ENCODE measurements at places on chromosomes 13 and 19.

DNA sequence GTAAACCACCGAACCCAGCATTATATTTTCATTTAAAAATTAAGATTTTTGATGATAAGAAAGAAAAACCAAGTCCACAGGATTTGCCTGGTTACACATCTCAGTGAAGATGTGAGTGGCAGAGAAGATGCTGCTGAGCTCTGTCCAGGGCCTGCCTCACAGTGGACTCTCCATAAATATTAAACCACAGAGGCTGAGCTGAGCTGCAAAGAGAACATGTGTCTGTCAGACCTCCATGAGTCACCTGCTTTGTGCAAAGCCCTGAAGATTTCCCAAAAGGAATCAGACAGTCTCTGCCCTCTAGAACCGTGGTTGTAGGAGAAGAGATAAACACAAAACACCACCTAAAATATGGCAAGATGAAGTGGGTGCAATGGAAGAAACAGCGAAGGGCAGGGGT lies 127.2 kb upstream of the TSC22D1 start:
- DNase-seq, result no peak

- no peak for DNase-seq
These were observed 105.7 kb upstream of the OBI1 start for GRCh38 chr13:78764665-78765064.

DNA sequence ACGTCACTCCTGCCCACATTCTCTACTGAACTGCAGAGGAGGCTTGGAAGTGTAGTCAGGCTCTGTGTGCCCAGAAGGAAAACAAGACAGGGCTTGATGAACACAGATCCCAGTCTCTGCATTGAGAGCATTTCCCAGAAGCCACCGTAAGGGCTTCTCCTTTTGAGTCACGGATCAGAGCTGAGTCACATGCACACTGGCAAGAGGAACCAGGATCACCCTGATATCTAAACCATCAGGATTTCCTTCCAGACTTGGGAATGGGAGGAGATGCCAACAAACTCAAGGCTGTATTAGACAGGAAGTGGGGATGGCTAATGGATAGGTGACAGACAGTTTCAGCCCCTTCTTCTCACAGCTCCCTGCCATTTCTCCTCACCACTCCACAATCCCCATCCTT lies 17.7 kb upstream of the FBXO17 start:
- DNase-seq, result no peak

DNA sequence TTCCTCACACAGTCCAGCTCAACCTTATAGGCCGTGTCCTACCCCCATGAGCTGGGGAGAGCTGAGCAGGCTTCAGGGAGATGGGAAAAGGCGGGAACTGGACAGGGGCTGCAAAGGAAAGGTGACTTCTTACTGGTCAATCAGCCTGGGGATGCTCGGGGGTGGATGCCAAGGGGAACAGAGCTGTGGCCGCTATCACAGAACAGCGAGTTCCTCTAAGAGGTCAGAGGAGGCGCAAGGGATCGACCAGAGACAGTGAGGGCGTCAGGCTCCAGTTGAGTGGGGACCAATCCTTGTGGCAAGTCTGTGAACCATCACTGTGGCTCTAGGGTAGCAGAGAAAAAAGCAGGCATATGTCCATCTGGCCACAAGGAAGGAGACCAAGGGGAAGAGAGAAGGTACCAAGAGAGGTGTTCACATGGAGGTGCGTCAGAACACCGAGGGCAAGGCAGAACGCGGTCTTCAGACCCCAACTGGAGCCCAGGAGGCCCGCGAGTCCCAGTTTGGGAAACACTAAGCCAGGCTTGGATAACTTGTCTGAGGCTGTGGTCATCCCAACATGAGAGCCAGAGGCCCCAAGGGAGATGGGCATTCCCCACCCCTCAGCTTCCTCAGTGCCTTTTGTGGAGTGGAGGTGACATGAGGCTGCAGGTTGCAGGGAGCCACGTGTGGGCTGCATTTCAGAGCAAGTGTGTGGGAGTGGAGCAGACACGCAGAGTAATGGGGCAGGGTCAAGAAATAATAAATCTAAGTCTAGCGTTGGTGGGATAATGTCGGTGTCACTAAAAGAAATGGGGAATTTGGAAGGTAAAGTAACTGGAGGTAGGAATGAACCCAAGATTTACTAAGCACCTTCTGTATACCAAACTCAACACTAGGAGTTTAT lies 3.9 kb downstream of the F10 start:
- DNase-seq, result no peak

GRCh38 chr13:114108894-114109293 lies 23.5 kb downstream of the RASA3 start:
- no peak for DNase-seq

- no peak for DNase-seq
These were observed 423.1 kb downstream of the FGF14 start for GRCh38 chr13:101978552-101979315.

DNA sequence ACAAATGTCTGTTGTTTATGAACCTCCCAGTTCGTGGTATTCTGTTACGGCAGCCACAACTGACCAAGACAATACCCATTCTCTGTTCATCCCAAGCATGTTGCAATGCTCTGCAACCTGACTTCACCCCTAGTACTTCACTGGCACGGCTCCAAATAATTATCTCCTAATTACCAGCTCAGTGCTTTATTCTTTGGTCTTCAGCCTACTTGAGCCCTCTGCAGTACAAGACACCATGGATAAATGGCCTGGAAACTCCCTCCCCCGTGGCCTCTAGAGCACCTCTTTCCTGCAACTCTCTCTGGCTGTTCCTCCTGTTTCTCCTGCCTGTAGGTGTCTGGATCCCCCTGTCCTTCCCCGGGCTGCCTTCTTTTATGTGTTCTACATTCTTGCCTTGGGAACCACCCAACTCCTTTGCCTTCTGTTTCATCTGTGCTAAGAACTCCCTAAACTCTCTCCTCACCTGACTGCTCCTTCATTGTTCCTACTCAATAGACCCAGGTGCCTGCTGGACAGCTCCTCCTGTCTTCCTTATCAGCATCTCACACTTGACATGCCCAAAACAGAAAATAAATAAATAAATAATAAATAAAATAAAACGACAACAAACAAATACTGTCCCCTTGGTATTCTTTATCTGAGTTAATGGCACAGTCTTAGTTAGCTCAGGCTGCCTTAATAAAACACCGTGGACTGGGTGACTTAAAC lies 200.4 kb upstream of the IPO5 start:
- no peak for DNase-seq

GRCh38 chr13:97478247-97478646 lies 44.3 kb downstream of the RAP2A start:
- no peak for DNase-seq

- DNase-seq, result no peak
These were observed 6.0 kb upstream of the CCDC97 start for GRCh38 chr19:41303954-41304353.

DNA sequence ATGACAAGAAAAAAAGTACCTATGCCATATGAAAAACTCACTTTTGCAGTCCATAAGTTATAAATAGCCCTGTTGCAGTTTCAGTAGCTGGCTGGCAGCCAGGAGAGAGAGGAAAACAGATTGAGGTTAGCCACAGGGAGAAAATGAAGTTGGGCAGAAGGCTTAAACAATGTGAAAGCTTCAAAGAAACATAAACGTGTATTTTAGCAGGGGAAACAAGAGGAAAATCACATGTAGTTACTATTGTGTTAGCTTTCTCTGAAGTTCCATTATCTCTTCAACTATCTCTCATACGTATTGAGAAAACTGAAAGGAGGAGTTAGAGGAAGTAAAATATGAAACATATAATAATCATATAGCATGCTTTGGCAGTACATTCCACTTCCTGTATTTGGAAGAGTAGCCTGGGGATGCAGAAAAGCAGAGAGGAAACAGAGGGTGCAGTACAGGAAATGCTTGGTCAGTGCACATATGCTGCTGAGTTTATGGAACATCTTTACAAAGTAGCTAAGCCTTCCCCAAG lies 1551.1 kb downstream of the EFNB2 start:
- peak; percentile 11 for DNase-seq

GRCh38 chr13:95192998-95193397 lies 108.3 kb downstream of the ABCC4 start:
- no peak for DNase-seq

- no peak for DNase-seq
These were observed 11.5 kb upstream of the ZNF814 start for GRCh38 chr19:57900311-57900710.

- no peak for DNase-seq
These were observed 124.2 kb upstream of the SERP2 start for GRCh38 chr13:44249431-44249836.

DNA sequence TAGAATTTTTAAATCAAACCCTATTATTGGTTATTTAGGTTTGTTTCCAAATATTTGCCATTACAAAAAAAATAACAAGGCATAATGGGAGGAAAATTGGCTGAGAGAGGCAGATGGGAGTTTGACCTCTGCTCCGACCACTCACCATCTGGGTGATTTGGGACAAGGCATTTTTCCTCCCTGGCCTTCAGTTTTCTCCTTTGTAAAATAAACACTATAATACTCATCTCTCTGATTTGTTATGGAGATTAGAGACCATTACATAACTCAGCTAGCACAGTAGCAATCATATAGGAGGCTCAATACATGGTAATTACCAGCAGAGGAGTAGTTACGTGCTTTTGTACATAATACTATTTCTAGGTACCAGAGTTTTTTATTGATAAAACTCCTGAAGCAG lies 70.2 kb upstream of the STK24 start:
- DNase-seq, result no peak

- DNase-seq, result no peak
These were observed 122.0 kb upstream of the FNDC3A start for GRCh38 chr13:48853728-48854102.

DNA sequence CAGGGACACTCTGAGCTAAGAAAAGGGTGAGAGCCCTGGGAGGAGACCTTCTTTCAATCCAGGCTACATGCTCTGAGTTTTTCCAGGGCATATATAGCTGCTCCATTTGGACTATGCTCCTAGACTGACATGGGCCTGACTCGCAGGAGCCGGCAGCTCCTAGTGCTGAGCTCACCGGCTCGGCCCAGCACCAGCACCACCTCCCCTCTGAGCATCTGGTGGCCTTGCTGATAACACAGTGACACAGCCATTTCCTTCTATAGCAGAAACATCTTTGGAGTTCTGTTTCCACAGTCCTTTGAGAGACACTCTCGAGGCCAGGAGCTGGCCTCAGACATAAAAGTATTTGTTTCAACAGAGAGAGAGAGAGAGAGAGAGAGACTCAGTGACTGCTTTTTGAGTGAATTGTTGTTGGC lies 184.9 kb downstream of the TM9SF2 start:
- no peak for DNase-seq

DNA sequence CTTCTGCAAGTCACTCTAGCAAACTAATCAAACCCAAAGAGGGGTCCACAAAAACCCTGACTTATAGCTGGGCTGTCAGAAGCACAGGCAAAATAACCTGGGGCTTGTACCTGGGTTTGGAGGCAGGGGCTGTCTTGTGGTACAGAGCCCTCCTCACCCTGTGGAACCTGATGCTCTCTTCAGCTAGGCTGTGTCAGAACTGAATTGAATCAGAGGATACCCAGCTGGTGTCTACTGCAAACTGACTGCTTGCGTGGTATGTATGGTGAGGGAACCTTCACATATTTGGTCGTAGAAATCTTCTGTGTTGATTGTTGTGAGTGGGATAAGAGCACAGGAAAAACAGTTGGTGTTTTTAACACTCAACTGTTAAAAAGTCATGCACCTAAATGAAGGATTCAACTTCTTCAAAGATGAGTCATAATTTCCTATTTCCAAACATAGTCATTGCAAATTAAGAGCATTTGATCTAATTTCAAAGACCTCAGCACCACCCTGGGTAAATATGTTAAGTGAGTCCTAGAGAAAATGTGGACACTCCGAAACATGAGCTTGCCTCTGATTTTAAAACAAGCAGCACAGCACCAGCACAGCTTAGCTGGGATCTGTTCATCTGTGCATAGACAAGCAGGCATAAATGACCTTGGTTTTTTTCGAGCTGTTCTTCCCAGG lies 840.2 kb downstream of the UQCRFS1 start:
- no peak for DNase-seq

GRCh38 chr13:77300176-77301037 lies 26.5 kb downstream of the MYCBP2 start:
- DNase-seq, result no peak

DNA sequence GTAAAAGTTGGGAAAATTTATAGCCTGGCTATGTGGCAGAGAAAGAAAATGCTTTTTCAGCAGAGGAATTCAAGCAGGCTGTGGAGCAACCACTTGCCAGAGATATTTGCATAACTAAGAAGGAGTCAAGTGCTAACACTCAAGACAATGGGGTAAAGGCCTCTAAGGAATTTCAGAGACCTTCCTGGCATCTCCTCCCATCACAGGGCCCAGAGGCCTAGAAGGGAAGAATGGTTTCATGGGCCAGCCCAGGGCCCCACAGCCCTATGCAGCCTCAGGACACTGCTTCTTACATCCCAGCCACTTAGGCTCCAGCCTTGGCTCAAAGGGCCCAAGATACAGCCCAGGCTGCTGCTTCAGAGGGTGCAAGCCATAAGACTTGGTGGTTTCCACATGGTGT lies 14.3 kb downstream of the SLC15A1 start:
- no peak for DNase-seq

DNA sequence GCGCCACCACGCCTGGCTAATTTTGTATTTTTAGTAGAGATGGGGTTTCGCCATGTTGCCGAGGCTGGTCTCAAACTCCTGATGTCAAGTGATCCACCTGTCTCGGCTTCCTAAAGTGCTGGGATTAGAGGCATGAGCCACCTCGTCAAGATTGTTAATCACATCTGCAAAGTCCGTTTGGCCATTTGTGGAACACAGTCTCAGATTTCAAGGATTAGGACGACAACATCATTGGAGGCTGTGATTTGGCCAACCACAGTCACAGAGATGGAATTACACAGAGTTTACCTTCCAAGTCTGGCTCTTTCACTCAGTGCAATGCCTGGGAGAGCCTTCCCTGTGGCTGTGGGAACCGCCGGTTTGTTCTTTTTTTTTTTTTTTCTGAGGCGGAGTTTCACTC lies 17.8 kb downstream of the SULT2B1 start:
- no peak for DNase-seq

GRCh38 chr13:35923347-35923746 lies 207.8 kb downstream of the DCLK1 start:
- no peak for DNase-seq

DNA sequence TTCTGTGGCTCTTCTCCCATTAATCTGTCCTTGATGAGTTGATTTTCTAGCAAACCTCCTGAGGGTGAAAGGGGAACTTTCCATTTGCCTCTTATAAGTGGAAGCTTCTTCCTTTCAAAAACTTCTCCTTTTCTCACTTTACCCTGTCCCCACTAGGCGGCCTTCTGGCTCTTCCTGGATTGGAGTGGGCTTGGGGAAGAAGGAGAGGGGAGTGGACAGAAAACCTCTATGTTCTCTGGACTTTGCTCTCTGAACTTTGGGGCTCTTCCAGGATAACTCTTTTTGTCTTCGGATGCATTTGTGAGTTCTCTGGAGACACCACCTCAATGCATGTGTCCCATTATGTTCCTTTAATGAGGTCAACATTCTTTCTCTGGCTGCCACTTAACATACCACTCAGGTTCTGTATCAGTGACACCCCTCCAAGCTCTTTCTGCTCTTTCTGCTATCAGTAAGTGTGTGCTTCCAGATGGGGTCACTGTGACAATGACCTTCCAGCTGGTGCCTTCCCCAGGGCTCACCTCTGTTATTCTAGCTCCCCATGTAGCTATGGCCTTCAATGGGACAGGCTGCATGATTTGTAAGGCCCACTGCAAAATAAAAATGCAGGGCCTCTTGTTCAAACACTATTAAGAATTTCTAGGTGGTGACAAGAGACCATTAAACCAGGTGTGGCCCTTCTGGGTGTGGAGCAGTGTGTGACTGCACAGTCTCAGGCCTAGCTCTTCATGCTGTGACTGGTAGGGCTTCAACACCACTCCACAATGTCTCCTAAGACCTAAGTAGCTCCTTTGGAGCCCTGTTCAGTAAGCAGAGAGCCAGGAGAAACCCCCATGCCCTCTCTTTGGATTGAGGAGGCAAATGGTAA lies 389.2 kb downstream of the EFNB2 start:
- DNase-seq, result no peak
